Mesendoderm (in vitro differentiated cells): ENCODE measurements at places on chromosomes 4 and X.

GRCh38 chr4:31918891-31919290 lies 1198.7 kb downstream of the PCDH7 start:
- H3K4me1 ChIP-seq = no peaks in the 10 kb centered on the region
- H3K27ac ChIP-seq = no peak overlapping the region
- no peak overlapping the region for H3K4me3 ChIP-seq

DNA sequence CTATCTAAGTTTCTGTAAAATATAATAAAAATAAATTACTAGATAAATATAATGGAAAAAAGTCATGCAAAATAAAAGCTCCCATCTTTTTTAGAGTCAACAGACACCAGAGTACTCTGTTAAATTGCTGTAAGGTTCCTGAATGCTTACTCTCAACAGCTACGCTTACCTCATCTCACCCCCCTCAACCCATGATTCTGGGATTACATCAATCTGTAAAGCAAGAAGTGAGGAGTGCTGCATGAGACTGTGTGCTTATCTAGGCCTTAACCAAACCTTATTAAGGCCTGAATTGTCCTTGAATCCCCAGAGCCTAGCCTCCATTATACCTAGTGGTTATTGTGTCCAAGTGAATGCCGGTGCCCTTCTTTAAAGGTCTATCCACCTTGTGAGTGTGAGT lies 735.8 kb downstream of the RPA4 start:
- no peaks in the 10 kb centered on the region for H3K27me3 ChIP-seq
- no peaks in the 10 kb centered on the region for H3K36me3 ChIP-seq
- H3K27ac ChIP-seq = no peak overlapping the region
- no peaks in the 10 kb centered on the region for H3K4me1 ChIP-seq

- no peaks in the 10 kb centered on the region for H3K36me3 ChIP-seq
- H3K27me3 ChIP-seq = no peaks in the 10 kb centered on the region
- no peak overlapping the region for H3K27ac ChIP-seq
- no peaks in the 10 kb centered on the region for H3K4me1 ChIP-seq
Observed at GRCh38 chrX:151227627-151228026, 51.2 kb downstream of the GPR50 start.

GRCh38 chr4:112966701-112967488 lies 82.6 kb upstream of the ANK2 start:
- no peaks in the 10 kb centered on the region for H3K4me1 ChIP-seq
- no peaks in the 10 kb centered on the region for H3K27me3 ChIP-seq
